DND-41 (cell line): ENCODE measurements at places on chromosomes 1 and 21.
A peak's percentile ranks its signal among the peaks of the same experiment; 100 is the strongest.

DNA sequence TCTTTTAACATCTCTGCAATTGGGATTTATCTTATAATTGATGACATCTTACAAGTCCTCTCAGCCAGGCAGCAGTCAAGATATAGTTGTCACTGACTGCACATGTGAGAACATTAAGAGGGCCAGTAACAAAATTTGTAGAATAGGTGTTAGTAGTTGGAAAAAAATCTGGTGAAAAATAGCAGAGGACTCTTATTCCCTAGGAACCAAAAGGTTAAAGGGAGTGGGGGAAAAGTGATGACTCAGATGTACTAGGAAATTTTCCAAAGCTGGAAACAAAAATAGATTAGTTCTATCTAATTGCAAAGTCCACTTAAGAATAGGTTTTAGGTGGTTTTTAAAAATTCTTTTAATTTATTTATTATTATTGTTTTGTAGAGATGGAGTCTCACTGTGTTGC is 3.6 kb downstream of the NUP210L start:
- DNase-seq, result no peak

DNA sequence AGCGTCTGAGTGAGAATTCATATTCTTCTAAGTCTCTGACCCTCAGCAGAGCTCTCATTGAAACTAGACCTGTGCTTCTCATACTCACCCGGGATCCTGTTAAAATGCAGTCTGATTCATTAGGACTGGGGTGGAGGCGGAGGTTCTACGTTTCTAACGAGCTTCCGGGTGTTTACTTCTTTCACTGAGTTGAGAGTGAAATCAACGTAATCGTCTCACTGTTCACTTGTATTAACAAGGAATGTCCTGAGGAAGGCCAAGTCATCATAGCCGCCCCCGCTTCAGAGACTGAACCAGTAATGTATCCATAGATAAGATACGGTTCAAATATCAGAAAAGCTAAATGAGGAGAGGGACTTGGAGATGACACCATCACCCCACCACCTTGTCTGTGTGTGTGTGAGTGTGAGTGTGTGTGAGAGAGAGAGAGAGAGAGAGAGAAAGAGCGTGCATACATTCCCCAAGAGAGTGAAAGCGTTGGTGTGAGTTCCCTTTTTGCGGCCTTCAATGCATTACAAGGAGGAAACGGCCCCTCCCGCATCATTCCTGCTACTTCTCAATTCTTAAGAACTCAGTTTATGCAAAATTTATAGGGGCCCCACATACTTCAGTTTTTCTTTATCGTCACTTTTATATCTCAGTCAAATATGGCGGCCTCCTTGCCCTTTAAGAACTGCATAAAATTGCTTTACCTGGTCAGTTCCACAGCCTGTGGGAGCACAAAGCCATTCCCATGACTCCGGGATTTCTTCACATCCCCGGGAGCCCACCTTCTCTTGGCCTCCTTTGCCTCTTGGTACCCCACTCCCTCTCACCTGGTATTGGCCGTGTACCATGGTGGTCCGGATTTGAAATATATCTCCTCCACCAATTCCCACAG is 19.8 kb downstream of the KMO start:
- no peak for DNase-seq

- DNase-seq, result peak; percentile 85
These were observed 39.4 kb downstream of the ABCG1 start for GRCh38 chr21:42258150-42258884.

DNA sequence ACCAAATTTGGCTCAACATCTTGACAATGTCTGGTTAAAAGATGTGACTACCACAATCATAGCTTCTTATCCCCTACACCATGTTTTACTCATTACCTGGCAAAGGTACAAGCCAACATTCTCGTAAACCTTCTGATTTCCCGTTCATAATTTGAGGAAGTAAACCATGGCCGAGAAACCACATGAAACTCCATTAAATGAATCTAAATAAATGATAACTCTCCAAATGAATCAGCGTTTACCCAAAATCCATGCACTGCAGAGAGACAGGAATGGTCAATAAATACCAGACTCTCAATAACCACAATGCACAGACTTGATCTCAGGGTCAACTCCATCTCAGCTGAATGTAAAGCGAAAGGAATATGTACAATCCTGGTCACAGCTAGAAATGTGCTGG is 125.2 kb downstream of the TYW3 start:
- DNase-seq, result no peak

DNA sequence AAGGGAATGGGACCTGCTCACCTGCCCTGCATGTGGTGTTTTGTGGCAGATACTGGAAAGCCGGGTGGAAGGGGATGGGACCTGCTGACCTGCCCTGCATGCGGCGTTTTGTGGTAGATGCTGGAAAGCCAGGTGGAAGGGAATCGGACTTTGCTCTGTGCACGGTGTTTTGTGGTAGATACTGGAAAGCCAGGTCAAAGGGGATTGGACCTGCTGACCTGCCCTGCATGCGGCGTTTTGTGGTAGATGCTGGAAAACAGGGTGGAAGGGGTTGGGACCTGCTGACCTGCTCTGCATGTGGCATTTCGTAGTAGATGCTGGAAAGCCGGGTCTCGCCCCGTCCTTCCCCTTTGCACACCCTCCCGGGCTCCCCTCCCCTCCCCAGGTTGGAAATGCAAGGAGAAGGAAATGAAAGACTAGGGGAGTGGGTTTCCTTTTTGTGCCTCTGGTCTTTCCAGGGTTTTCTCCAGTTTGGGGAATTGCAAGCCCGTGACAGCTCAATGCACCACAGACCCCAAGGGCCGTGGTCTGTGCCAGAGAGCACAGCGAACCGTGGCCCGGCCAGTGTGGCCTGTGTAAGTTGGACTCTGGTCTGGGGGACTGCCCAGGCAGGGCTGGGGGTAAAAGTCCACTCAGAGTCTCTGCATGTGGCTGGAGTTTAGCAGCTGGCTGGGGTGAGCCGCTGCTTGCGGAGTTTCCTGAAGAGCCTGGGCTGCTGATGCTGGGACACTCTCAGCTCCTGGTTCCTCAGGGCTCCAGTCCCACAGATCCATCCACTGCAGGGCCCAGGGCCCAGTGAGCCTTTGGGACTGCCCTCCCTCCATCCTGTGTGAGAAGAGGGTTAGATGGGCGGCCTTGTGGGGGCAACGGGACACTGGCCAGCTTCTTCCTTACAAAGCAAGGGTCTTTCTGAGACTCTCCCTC is 105.5 kb downstream of the CRYAA start:
- DNase-seq, result no peak

GRCh38 chr21:32360401-32360975 is 32.3 kb downstream of the URB1 start:
- no peak for DNase-seq

- no peak for DNase-seq
These were observed 631.1 kb upstream of the NR5A2 start for GRCh38 chr1:199396456-199396855.

- no peak for DNase-seq
These were observed 1.3 kb upstream of the GALE start for GRCh38 chr1:23801876-23802275.

DNA sequence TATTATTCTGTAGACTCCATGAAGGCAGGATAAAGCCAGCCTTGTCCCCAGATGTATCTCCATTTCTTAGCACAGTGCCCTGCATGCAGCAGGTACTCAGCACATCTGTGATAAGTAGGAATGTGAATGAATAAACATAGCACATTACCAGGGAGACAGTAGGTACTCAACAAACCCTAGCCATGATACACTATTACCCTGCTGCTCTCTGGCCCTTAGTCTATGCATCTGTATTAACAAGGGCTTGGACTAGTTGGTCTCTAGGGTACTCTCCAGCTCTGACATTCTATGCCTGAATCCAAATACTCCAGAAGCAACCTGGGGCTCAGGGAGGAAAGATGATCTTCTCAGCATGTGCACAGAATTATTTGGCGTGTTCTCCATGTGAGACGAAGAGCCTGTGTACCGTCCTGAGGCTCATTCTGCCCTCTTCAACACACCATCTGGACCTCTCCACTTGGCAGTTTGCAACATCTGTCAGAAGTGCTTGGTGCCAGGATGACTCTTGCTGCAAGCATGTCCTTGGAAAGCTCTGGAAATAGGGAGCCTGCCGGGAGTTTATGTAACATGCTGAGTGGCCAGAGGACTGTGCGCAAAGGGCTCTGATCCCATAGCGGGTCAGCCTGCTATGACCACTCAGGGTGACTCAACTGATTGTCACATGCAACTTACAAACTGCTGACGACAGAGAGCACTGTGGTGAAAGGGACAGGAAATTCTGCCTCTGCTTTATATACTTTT is 228.2 kb upstream of the USP24 start:
- DNase-seq, result no peak

DNA sequence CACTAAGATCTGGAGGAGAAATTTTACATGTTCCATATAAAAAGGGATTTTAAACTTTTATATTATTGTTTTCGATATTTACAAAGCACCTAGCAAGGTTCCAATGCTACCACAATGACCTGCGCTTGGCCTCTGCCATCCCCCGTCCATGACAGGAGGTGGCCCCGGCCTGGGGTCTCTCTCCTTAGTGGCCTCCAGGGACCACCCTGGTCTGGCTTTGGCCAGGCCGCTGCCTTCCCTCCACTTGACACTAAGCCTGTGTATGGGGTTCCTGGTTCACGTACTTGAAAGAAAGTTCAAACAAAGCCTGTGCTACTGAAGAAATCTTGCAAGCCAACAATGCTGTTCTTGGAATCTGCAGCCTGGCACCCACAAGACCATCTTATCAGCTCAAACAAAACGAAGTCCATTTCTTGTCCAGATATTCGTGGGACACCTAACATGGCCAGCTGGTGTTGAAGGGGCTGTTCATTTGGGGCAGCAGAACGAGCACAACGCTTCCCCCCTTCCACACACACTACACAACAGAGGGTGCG is 12.8 kb downstream of the PRDM15 start:
- DNase-seq, result no peak

DNA sequence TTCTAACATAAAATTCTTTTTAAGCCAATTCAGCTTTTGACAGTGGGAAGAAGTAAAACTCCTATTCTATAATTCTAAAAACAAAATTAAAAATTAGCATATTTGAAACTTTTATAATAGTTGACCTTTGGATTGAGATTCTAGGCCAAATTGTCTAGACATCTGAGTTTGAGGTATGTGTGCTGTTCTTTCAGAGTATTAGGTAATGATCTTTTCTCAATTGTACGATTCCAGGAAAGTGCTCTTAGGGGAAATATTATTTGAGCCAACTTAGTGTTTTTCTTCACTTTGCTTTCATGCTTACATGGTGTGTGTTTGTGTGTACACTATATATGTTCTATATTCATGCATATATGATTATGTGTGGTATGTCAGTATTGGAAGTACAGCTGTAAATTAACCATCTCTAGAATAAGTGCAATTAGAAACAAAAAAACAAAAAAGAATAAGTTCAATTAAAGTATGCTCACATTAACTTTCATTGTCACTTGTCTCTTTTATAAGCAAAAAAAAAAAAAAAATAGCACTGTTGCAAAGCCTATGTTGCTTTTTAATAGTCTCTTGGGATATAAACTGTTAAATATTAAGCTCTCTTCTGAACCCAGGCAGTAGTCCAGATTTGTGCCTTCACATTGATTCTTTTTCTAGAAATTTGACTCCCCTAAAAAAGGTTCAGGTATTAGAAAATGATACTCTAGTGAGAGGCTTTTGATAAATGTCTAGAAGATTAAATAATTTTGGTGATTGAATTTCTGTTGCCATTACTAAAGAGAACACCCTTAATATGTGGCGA is 132.2 kb downstream of the ATP5PO start:
- no peak for DNase-seq

GRCh38 chr1:164765992-164766720 is 207.2 kb downstream of the PBX1 start:
- no peak for DNase-seq

- no peak for DNase-seq
These were observed 616 bp downstream of the TAF12 start for GRCh38 chr1:28642056-28642846.

DNA sequence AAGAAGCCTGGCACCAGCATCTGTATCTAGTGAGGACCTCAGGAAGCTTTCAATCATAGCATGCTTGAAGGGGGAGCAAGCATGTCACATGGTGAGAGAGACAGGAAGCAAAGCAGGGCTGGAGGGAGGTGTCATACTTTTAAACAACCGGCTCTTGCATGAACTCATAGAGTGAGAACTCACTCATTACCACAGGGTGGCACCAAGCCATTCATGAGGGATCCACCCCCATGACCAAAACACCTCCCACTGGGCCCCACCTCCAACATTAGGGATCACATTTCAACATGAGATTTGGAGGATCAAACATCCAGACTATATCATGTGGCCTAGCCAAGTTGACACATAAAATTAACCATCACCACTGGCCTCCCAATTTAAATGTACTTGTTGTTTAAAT is 125.1 kb upstream of the KCND3 start:
- DNase-seq, result peak; percentile 5
